ENCODE measurements at places on chromosomes 2 and 18.

DNA sequence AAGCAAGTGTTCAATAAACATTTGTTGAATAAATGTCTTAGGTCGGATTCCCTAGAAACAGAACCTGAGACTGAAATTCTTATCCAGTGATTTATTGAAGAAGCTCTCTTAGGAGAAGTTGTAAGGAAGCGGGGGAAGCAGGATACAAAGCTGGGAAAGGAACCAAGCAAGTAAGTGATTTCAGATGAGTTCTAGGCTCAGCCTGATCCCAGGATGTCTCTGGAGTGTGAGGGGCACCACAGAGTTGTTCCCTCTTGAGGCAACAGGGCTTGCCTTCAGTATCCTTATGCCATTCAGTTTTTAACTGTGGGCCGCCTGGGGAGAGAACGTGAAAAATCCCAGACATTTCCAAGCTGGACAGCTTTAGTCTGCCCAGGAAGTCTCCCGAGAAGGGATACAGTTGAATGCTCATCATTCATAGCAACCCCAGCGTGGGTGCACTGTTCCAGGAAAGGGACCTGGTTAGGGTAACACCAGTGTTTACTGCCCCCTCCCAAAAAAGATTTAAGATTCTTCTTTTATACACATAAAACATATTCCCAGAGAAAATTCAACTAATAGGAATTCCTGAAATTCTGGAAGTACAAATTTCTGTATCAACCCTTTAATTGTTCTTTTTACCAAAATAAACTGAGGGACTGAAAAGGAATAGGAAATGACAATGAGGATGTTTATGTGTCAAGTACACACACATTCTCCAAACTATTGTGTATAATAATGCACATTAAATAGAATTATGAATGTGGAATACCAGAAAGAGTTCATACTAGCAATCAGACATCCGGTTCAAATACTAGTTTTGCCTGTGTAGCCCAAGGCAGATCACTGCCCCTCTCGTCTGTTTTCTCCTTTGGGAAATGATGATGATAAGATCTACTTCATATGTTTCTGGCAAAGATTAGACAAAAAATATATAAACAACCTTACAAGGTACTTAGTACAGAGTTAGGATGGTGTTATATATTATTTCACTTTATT is 592.1 kb upstream of the CDH2 start:
- no peak for DNase-seq

GRCh38 chr2:160043265-160043664 is 19.1 kb downstream of the PLA2R1 start:
- no peak for DNase-seq

- DNase-seq, result no peak
These were observed 45.4 kb upstream of the SCN1A start for GRCh38 chr2:166173263-166173662.

GRCh38 chr2:208015475-208015874 is 9.9 kb downstream of the PLEKHM3 start:
- no peak for DNase-seq

- DNase-seq, result no peak
These were observed 2.0 kb downstream of the BCL11A start for GRCh38 chr2:60551240-60552077.

DNA sequence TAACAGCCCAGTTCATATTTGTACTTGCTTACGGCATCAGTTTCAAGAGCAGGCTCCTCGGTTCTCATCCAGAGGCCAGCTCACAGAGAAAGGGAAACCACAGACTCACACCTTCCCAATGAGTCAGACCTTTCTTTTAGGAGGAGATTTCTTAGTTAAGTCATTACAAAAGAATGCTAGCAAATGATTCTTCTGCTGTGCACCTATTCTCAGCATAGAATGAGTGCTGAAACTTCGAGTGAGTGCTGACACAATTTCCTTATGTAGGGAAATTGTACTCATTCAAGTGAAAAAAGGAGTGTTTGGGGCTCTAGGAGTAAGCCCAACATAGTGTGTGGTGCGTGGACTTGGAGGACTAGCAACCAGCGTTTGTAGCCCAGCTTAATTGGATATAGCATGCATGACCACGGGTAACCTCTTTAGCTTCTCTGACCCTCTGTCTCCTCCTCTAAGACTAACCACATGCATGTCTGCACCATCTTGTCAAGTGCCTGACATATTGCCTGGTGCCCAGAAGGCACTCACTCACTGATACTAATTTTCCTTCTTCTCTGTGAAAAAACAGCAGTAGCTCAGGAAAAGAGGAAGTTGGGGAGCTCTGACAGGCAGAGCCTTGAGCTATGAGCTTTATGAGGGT is 87.0 kb downstream of the ALPK2 start:
- peak; percentile 97 for DNase-seq

GRCh38 chr18:31497404-31497835 is 557 bp upstream of the DSG2 start:
- DNase-seq, result no peak

DNA sequence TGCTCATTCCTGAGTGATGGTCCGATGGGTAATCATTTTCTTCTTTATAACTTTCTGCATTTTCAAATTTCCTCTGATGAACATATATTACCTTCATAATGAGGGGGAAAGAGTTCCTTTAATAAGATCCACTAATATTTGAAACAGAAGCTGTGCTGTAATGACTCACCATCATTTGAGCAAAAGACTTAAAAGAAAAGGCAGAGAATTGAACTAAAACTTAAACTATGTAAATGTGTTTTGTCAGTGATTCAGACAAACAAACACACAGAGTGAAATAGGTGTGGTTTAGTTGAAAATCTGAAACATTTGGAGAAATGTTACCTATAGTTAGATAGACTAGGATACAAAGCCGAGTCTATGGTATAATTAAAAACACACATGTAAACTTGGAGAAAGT is 209.6 kb downstream of the STK39 start:
- no peak for DNase-seq

GRCh38 chr2:199818026-199818425 is 33.0 kb downstream of the FTCDNL1 start:
- DNase-seq, result no peak

DNA sequence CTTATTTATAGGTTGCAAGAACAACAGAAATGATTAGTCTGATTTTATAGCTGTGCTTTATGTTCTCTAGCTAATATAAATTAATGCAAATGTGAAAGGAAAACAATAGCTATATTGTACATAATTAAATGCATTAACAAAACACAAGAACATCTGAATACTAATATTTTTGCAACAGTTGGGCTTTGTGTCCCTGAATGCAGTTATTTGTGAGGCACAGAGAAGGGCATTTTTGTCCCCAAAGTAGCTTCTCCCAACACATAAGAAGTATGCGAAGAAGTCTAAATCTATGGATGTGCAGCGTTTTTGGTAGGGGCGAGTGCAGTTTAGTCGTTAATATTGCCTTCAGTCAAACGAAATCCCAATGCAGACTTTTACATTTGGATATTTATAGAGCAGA is 110.0 kb downstream of the MBP start:
- no peak for DNase-seq

DNA sequence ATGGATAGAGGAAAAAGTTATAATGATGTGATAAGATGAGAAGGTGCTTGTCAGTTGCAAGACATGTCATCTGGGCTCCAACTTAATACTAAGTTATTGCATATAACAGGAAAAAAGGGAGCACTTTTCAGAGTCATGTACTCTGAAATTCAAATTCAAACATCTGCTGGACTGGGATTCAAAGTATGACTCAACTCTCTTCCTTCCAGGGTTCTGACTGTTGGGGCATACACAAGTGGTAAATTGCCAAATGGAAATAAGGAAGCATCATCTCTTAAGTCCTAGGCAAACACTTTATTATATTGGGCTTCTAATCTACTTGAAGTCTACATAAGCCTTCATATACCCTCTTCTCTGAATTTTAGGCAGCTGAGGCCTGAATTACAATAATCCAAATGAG is 44.9 kb downstream of the ZBTB14 start:
- no peak for DNase-seq

- no peak for DNase-seq
These were observed 70.8 kb downstream of the OXER1 start for GRCh38 chr2:42693013-42693615.

GRCh38 chr2:108396845-108397244 is 19.1 kb downstream of the SULT1C4 start:
- no peak for DNase-seq

GRCh38 chr2:105919191-105919811 is 174.6 kb downstream of the NCK2 start:
- no peak for DNase-seq

GRCh38 chr2:223589901-223590300 is 12.3 kb downstream of the SCG2 start:
- DNase-seq, result no peak
